BJ (cell line): ENCODE measurements at places on chromosomes 7 and 10. TPM values are rescaled to one million over a fixed set of nuclear protein-coding genes. Genes with fewer than 3 reads are reported as not detected.

The EMX2 gene
- 0.31 and 0.51 TPM in 2 replicates for polyA plus RNA-seq

The CTNNA3 gene
- polyA plus RNA-seq, result not detected in 2 replicates

The KCND2 gene
- not detected in 2 replicates for polyA plus RNA-seq

The CUBN gene
- polyA plus RNA-seq, result 0.39 TPM in 2 replicates

The TEX47 gene
- polyA plus RNA-seq, result not detected in 2 replicates

The DTX2 gene
- 2.0 and 3.3 TPM in 2 replicates for polyA plus RNA-seq

The CHN2 gene
- not detected in 2 replicates for polyA plus RNA-seq

The FAM221A gene
- 1.1 TPM in 2 replicates for polyA plus RNA-seq

The LGI1 gene
- polyA plus RNA-seq, result not detected in 2 replicates

The ETV1 gene
- polyA plus RNA-seq, result 4.1 and 5.4 TPM in 2 replicates

The SH2B2 gene
- 0.56 and 0.58 TPM in 2 replicates for polyA plus RNA-seq

The DDC gene
- polyA plus RNA-seq, result not detected in 2 replicates

DNA sequence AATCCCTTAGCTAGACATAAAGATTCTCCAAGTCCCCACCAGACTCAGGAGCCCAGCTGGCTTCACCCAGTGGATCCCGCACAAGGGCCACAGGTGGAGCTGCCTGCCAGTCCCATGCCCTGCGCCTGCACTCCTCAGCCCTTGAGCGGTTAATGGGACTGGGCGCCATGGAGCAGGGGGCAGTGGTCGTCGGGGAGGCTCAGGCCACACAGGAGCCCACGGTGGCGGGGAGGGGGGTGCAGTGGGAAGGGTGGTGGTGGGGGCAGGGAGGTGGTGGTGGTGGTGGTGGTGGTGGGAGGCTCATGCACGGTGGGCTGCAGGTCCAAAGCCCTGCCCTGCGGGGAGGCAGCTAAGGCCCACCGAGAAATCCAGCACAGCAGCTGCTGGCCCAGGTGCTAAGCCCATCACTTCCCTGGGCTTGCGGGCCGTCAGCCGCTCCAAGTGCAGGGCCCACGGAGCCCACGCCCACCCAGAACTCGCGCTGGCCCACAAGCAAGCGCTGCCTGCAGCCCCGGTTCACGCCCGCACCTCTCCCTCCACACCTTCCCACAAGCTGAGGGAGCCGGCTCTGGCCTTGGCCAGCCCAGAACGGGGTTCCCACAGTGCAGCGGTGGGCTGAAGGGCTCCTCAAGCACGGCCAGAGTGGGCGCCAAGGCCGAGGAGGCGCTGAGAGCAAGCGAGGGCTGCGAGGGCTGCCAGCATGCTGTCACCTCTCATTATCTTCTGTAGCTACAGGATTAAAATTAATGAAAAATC is 732.5 kb upstream of the POM121L12 start:
- DNase-seq, result no peak

- DNase-seq, result no peak
Measured at GRCh38 chr10:62926407-62926806, 110.2 kb upstream of the EGR2 start.

DNA sequence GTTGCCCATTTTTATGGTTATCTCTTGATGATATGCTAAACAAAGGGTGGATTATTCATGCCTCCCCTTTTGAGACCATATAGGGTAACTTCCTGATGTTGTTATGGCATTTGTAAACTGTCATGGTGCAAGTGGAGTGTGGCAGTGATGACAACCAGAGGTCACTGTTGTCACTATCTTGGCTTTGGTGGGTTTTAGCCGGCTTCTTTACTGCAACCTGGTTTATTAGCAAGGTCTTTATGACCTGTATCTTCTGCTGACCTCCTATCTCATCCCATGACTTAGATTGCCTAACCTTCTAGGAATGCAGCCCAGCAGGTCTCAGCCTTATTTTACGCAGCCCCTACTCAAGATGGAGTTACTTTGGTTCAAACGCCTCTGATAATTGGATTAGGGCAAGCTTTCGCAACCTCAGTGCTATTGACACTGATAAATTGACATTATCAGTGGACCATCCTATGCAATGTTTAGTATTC is 36.9 kb downstream of the BAG3 start:
- DNase-seq, result no peak

DNA sequence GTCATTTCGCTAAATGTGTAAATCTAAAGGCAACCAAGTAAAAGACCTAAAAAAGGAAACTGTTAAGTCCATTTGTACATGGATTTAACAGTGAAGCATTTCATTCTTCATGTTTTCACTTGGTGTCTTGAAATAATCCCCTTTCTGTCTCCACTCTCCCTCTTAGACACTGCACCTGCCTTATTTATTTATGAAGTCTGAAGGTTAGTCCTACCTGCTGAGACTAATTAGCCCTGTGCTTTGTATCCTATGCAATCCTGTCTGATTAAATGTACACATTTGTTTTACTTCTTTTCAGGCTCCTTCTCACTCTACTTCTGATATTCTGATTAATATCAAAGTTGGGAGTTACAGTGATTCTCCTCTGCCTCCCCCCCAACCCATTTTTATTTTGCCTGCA is 1.9 kb upstream of the TCF7L2 start:
- no peak for DNase-seq

- no peak for DNase-seq
Measured at GRCh38 chr10:69329721-69330178, 51.5 kb downstream of the HK1 start.

DNA sequence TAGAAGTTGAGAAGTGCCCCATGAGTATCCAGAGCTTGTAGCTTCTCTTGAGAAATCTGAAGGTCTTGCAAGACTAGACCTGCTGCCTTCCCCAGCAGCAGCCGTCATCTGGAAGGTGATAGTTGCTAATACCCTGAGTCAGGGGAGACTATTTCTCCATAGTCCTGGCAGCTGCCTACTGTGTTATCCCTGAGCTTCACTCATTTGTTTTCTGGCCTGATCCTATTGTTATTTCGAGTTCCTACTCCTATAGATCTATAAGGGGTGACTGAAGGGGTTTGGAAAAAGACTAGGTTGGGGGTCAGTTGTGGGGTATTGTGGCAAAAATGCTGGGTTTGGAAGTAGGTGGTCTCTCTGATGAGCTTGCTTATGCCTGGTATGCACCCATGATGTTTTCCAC is 297.8 kb downstream of the CNTNAP2 start:
- no peak for DNase-seq

DNA sequence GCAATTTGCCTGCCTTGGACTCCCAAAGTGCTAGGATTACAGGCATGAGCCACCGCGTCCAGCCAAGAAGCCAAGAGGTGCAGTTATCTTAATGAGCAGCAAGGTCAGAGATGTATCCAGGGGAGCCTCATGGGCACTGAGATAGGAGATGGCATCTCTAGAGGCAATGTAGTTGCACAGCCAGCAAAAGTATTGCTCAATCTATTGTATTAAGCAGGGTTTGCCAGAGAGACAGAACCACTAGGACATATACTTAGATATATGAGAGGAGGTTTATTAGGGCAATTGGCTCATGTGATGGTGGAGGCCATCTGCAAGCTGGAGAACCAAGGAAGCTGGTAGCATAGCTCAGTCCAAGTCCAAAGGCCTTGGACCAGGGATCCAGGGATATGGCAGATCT is 16.3 kb upstream of the VPS26A start:
- no peak for DNase-seq

DNA sequence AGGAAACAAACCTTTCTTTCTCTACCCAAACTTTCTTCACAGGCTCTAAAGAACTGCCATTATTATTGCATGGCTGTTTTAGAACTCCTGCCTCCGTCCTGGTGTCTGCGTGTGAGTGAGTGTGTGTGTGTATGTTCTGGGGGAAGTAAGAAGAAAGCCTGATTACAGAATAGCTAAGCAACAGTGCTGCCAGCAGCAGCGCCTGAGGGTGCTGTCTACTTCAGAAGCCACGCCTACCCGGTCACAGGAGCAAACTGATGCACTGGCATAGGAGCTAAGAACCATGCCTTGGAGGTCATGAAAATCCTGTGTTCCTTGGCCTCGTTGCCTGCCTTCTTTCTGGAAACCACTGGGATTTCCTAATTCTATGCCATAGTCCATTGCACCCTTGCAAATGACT is 25.2 kb downstream of the LIPK start:
- DNase-seq, result no peak

- DNase-seq, result no peak
Measured at GRCh38 chr7:147593271-147594057, 997.1 kb upstream of the C7orf33 start.

- peak; percentile 97 for DNase-seq
Measured at GRCh38 chr7:17094963-17095574, 203.4 kb upstream of the AHR start.

GRCh38 chr7:25098096-25099046 is 26.7 kb downstream of the CYCS start:
- DNase-seq, result no peak

- no peak for DNase-seq
Measured at GRCh38 chr7:86209036-86209435, 434.7 kb upstream of the GRM3 start.

GRCh38 chr10:34899161-34899560 is 84.1 kb upstream of the PARD3 start:
- DNase-seq, result no peak

- no peak for DNase-seq
Measured at GRCh38 chr7:151900986-151901621, 24.2 kb upstream of the PRKAG2 start.

- no peak for DNase-seq
Measured at GRCh38 chr10:12042409-12042796, 206 bp downstream of the UPF2 start.

DNA sequence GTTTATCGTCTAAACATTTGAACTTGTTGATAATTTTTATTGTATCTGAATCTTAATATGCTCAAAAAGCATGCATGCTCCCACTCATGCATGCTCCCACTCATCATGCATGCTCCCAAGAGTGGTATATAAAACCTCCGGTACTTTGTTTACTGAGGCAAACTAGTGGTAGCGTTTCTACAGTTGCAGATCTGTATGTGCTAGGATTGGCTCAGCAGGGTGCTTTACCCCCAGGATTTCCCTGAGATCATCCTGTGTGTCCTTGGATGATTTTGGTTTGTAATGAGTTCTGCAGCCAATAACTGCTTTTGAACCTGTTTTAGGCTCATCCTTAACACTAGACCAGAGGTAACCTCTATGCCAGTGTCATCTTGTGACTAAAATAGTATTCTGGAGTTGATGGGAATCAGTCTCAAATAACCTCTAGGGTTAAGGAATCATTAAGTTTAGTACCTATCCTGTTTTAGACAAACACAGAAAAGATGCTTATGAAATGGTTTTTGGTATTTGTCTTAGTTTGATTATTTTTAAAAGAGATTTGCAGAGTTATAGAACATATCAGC is 40.4 kb downstream of the PHTF2 start:
- no peak for DNase-seq

DNA sequence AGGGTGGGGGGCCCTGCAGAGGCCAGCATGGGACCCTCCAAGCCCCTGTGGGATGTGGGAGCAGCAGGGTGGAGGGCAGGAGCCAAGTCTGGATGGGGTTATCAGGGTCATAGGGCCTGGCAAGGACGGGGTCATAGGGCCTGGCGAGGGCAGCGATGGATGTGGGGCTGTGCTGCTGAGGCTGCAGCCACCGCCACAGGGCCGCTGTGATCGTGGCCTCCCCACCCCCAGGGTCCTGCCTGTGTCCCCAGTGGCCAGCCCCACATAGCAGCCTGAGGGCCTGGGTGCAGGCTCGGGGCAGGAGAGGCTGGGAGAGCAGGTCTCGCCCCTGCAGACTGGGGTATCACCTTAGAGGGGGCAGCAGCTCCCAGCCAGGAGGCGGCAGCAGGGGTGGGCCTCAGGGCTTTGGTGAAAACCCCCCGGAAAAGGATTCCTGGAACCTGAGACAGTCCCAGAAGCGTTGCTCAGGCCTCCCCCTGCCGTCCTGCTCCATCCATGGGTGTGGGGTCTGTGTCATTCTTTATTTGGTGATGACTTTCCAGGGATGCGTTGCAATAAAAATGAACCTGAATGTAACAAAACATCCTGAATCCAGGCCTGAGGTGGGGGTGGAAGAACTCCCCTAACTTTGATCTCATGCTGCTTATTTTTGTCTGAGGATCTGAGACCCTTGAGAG is 107.3 kb upstream of the SHH start:
- DNase-seq, result no peak

DNA sequence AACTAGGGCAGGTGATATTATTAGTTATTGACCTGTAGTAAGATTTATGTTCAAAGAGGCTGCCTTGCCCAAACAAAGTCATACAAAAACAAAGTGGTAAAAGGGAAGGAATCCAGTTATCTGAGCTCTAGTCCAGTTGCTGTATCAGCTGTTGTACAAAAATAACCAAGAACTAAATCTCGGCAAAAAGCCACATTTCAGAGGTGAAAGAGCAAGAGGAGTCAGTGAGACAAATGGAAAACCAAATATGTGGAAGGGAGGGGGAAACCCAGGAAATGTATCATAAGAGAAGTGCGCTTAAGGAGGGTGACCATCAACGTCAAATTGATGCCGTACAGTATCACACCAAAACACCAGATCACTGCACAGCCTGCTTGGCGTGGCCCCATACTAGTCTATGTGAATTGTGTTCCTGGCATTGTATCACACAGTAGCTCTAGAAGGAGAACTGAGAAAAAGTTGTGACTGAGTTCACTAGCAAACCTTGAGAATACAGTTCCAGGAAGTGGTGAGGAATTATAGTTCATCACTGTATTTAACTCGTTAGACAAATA is 6.4 kb downstream of the AGBL3 start:
- DNase-seq, result no peak

GRCh38 chr10:68202960-68203353 is 29.0 kb downstream of the ATOH7 start:
- DNase-seq, result no peak

DNA sequence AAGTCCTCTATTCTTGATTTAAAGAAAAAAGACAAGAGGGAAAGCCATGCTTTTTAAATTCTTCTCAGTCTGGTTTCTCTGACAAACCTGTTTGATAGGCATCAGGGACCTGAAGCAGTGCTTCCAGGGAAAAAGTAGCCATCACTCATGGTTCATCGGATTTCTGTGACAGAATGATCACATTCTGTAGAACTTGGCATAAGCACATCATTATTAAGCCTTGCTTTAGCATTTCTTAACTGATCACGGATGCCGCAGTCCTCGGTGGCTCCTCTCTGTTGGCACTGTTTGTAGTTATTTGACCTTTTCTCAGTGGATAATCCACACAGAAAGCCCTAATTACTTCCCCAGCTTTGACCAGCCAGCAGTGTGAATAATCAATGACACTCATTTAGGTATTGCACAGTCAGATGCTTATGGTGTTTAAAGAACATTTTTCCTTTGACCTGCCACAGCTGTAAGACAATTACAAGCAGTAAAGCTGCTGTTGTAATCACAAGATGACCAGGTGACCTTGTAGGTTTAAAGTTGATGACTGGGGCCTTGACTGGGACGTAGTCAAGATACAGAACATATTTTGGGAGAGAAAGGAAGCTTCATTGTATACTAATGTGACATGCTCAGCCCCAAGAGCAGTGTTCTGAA is 64.4 kb upstream of the SKAP2 start:
- no peak for DNase-seq

DNA sequence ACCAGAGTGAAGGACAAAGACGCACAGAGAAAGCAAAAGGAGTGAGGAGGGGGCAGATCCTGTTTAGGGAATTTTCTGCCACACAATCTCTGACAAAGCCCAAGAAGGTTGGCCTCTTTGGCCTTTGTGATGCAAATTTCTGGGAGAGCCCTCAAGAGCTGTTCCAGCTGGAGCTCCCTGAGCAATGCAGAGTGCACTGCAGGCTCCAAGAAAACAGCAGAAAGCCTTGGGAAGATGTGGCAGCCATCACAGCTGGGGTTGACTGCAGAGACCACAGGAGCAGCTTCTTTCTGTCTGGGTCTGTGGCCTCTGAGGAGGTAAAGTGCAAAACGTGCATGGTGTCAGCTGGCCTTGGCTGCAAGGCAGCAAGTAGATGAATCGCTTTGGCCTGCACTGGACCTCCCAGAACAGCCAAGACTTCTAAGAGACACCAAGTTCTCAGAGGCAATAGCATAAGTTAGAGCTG is 200.2 kb downstream of the ELMO1 start:
- DNase-seq, result no peak
